ENCODE measurements at places on chromosomes 2 and 18. TPM values are rescaled to one million over a fixed set of nuclear protein-coding genes. Genes with fewer than 3 reads are reported as not detected.

GRCh38 chr2:88180605-88181240 is 10.6 kb downstream of the THNSL2 start:
- DNase-seq: no peak

DNA sequence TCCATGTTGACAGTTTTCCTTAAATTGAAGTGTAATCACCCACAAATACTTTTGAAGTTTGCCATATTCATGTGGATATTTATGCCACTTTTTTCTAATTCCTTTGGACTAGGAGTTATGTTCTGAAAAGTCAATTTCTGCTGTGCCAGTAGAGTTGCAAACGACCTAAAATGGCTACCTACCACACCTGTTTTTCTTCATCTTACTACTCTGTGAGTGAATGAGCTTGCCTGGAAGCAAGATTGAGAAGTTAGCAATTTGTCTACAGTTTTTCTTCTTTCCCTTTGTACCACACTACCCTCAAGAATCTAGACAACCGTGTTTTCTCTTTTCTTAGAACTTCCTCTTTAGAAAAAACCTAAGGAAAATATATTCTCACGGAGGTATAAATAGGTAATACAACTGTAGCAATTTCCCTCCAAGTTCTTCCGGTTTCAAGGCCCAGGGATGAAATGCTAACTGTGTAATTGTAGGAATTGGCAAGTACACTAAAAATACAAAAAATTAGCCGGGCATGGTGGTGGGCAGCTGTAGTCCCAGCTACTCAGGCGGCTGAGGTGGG is 7.3 kb upstream of the SLC39A10 start:
- DNase-seq: no peak

GRCh38 chr2:177397481-177398289 is 5.1 kb downstream of the AGPS start:
- peak; percentile 33 for DNase-seq

DNA sequence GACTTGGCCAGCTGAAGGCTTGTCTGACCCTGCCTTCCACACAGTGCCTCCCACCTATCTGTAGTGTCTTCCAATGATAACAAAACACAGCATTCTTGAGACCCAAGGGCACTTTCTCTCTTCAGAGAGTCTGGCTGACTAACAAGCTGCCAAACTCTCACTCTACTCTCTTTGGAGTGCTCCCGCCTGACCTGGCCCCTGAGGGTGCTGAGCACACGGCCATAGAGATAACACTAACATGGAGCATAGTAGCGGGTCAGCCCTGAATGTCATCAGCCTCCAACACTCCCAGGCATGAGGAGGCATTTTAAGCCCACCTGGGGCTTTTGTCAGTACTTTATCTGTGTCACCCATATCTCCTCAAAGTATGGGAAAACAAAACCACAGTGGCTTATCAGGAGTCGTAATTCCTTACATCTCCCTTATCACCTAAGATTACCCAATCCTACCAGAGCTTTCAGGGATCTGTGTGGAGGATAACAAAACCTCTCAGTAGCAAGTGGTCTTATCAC is 160.3 kb upstream of the TCF4 start:
- no peak for DNase-seq

GRCh38 chr18:2846636-2847316 is at the start of gene EMILIN2:
Gene EMILIN2, plus strand, starts transcription at chr18:2847006. Its CDS starts 183 bp downstream, at chr18:2847189.
- DNase-seq: peak; percentile 57

- no peak for DNase-seq
These were observed 10.0 kb downstream of the FAP start for GRCh38 chr2:162233197-162233596.

GRCh38 chr2:71922499-71923142 is 225.0 kb downstream of the CYP26B1 start:
- no peak for DNase-seq

GRCh38 chr2:118077636-118078247 is 10.5 kb upstream of the INSIG2 start:
- no peak for DNase-seq

DNA sequence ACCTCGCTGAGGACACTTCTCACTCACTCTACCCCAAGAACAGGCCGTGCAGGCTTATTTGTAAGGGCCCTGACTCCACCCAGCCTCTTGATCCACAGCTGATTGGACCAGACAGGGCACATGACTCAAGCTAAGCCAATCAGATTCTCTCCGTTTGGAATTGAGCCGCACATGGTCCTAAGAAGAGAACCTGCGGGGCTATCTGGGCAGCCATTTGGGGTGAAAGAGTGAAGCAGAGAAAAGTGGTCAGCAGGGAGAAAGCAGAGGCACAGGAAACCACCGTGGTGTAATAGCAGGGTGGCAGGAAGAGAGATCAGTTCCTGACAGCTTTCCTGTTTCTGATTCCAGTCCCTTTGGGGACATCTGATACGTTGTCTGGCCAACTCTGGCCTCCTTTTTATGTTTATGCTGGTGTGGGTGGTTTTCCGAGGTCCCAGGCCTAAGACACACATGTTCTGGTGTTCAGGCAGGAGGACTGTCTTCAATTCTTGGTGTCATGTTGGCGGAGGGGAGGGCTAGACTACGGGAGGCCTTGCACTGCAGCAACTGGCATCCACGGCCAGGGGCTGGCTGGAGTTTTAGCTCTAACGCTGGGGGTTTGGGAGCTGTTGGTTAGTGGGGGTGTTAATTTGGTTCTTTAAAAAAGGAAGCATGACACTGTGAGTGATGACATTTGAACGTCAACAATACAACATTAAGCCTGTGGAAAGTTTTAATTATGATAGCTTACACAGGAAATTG is 26.1 kb upstream of the SPTBN1 start:
- DNase-seq: no peak

DNA sequence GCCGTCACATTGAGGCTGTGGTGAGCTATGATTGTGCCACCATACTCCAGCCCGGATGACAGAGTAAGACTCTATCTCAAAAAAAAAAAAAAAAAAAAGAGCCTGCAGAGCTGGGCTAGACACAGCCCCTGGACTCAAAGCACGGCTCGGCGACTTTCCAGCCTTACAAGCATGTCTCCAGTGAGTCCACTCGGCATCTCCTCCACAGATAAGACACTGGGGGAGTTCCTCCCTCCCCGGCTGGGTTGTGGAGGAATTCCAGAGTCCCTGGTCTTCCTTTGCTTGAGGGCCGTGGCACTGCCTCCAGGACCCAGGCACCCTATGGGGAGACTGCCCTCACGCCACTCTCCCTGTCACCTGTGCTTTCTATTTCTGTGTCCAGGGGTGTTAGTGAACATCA is 30.9 kb upstream of the RPL31 start:
- DNase-seq: no peak

GRCh38 chr18:41501848-41502247 is 453.2 kb upstream of the PIK3C3 start:
- no peak for DNase-seq

- no peak for DNase-seq
These were observed 181.5 kb downstream of the MYO3B start for GRCh38 chr2:170359466-170359865.

DNA sequence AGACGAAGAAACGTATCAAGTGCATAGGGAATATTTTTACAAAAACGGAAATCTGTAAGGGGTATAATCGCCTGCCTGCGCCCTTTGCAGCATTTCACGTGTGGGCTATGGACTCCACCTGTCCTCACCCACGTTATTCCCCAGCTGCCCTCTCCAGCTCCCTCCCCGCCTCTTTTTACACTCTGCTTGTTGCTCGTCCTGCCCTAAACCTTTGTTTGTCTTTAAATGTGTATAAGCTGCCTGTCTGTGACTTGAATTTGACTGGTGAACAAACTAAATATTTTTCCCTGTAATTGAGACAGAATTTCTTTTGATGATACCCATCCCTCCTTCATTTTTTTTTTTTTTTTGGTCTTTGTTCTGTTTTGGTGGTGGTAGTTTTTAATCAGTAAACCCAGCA is 169.4 kb upstream of the SIX3 start:
- no peak for DNase-seq

- no peak for DNase-seq
These were observed 30.8 kb downstream of the NRP2 start for GRCh38 chr2:205713086-205713485.

GRCh38 chr18:67428158-67428557 is 88.4 kb downstream of the DSEL start:
- DNase-seq: no peak

- DNase-seq: no peak
These were observed 18.9 kb downstream of the PIK3C3 start for GRCh38 chr18:41973983-41974382.

DNA sequence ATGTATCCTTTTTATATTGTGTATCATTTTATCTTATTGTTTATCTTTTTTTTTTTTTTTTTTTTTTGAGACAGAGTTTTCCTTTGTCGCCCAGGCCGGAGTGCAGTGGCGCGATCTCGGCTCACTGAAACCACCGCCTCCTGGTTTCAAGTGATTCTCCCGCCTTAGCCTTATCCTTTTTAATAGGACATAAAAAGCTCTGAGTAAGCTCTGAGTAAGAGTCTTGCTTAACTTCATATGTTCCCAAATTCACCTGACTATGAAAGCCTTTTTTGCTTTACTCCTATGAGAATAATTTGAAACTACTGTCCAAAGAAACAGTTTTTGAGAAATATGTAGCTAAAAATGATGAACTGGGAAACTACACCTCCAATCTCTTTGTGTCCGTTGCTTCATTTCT is 525.5 kb downstream of the IRS1 start:
- DNase-seq: no peak

DNA sequence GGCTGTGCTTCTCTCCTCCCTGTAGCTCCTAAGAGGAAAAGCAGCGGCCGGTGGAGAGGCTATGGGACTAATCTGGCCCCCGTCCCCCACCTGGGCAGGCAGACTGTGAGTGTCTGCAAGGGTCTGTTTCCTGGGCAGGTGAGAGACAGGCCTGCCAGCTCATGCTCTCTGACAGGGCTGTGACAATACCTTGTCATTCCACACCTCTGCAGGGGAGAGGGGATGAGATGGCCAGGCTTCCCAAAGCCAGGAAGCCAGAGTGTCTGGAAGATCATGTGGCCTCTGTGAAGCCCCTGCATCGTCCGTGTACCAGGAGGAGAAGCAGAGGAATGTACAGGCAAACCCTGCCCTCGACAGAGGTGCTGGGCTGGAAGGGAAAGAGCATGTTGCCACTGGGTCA is 142.5 kb upstream of the GATA6 start:
- DNase-seq: no peak

DNA sequence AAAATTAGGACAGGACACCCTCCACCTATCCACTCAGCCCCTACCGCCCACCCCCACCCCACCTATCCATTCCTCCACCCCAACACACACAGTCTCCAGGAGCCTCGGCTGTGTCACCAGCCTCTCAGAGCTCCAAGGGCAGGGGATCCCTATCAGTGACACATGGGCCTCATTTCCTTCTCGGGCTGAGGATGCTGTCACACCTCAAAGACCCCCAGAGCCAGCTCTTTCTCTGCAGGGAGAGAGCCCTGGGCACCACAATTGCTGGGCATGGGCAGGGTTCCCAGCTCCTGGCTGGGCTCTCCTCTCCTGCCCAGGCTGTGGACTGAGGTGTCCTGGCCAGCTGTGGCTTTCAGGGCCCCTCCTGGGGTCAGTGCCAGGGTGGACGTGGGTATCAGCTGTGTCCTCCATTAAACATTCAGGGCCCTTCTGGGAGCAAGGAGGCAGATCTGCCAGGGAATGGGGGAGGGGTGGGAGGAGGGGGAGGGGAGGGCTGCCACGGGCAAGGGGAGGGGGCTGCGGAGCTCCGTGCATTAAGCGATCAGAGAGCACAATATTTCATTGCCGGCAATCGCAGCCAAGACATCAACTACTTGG is 14.3 kb upstream of the ECEL1 start:
- no peak for DNase-seq

GRCh38 chr2:168663993-168664392 is 138.4 kb upstream of the NOSTRIN start:
- DNase-seq: no peak

- no peak for DNase-seq
These were observed 96.8 kb downstream of the PRKCE start for GRCh38 chr2:45748239-45748638.

- DNase-seq: no peak
These were observed 505.4 kb upstream of the PIK3C3 start for GRCh38 chr18:41449612-41450011.

DNA sequence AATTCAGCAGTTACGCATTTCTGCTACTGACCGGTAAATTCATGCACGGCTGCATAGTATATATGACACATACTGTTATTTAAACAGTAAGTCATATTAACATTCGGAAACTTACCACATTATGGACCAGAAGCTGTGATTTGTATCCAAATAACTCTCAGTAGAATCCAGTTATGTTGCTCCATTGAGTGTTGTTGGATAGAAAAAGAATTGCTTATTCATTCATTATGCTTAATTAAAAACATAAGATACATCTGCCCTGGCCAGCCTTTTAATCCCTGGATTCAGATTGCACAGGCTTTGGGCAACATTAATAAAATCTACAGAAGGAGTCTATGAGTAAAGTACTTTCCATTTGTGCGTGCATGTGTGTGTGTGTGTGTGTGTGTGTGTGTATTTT is 111.3 kb downstream of the CPS1 start:
- no peak for DNase-seq

DNA sequence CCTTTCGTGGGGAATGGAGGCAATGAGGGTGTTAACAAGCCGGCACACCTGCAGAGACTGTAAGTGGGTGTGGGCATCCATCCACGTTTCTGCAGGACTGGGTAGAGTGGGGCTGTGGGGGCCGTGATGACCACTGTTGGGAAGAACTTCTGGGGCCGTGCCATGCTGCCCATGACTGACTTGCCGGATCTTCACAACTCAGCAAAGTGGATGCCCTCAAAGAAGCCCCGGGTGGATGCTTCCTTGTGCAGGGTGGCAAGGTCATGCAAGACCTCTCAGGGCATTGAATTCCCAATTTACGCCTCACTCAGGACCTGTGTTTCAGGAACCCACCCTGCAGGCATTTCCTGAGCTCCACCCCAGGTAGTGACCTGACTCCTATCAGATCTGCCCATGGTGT is 143.5 kb upstream of the TPO start:
- DNase-seq: no peak

GRCh38 chr2:17583166-17583565 is 42.7 kb downstream of the VSNL1 start:
- no peak for DNase-seq

- DNase-seq: peak; percentile 67
These were observed 169.4 kb downstream of the SMAD7 start for GRCh38 chr18:48781163-48781987.

The ST6GAL2 gene
- total RNA-seq: 1.2 TPM

The SCN2A gene
- 1.3 TPM for total RNA-seq

The MDH1B gene
- total RNA-seq: 0.34 TPM

The CCDC148 gene
- not detected for total RNA-seq

The PROKR1 gene
- total RNA-seq: 0.73 TPM

The TMEM178A gene
- 1.2 TPM for total RNA-seq

The SPAG16 gene
- total RNA-seq: 18.1 TPM

The RFX8 gene
- total RNA-seq: not detected

The APOB gene
- total RNA-seq: 0.34 TPM

The CCDC85A gene
- total RNA-seq: 0.41 TPM

The ARMC9 gene
- total RNA-seq: 11.9 TPM

The GRB14 gene
- 3.4 TPM for total RNA-seq

The NFATC1 gene
- total RNA-seq: 2.9 TPM

The PCBP1 gene
- total RNA-seq: 243 TPM

The RGPD8 gene
- 13.9 TPM for total RNA-seq

The VSNL1 gene
- total RNA-seq: 2.1 TPM

The TYW5 gene
- total RNA-seq: 6.6 TPM

The CRACDL gene
- total RNA-seq: 8.0 TPM

The TEX44 gene
- not detected for total RNA-seq
